Non-pigmented ciliary epithelial cell (primary cell): ENCODE measurements at places on chromosomes 2 and 18.

DNA sequence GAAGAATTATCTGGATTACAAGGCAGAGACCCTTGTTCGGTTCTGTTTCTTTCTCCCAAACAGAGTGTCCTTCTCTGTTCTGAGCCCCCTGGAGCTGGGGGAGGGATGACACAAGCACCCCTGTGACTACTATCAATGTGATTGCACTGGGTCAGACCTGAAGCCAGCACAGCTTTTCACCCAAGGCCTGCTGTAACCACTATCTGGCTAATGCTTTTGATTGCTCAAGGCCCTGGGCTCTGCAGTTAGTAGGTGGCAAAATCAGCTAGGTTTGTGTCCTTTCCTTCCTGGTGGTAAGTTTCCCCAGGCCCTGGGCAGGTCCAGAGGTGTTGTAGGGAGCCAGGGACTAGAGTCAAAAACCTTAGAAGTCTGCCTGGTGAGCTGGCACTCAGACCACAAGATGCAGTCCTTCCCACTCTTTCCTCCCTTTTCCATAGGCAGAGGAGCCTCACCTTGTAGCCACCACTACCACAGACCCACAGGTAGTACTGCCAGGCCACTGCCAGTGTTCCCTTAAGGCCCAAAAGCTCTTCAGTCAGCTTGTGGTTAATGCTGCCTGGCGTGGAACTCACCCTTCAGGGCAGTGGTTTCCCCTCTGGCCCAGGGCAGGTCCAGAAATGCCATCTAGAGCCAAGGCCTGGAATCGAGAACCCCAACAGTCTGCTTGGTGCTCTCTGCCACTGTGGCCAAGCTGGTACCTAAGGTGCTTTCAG lies 83.0 kb downstream of the FAM117B start:
- DNase-seq, result no peak

GRCh38 chr2:29014811-29015421 lies 33.8 kb downstream of the TOGARAM2 start:
- peak; percentile 59 for DNase-seq

- no peak for DNase-seq
Observed at GRCh38 chr18:5464251-5464650, 79.5 kb downstream of the EPB41L3 start.

DNA sequence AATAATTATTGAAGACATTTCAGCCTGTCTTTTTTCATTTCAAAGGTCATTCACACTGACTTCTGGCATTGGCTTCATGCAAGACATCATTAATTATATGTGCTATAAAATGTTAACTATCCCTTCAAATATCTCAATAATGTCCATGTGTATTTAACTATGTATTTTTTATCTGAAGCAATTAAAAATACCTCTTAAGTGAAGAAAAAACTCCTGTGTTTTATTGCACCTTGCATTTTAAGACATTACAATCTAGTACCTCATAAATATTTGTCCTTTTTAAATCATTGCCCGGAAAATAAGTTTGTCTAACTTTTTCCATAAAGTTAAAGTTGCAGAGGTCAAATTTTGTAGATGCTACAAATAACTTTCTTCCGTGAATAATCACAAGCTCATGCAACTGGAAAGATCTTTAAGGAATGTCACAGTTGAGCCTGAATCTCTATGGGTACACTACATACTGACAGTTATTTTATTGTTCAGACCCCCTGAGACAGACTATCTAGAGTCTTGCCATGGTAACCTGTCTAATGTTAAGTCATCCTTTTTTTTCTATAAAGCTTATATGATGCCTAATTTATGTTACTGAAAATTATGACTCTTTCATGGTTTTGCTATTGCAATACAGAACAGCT lies 38.4 kb upstream of the COBLL1 start:
- no peak for DNase-seq

DNA sequence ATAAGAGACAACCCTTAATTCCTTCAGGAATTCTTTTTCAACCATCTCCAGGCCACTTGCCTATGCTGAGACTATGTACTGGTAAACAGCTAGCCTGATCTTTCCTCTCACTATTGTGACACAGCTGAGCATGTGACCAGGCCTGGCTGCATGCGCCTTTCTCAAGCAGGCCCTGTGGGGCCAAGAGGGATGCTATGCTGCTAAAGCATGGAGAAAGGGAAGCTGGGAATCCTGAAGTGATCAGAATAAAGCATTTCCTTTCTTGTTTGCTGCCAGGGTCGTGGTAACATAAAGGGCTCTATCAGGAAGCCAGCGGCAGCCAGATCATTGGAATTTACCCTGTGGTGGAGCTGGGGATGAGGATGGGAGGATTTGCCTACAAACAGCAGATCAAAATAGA lies 29.8 kb upstream of the LCLAT1 start:
- no peak for DNase-seq

DNA sequence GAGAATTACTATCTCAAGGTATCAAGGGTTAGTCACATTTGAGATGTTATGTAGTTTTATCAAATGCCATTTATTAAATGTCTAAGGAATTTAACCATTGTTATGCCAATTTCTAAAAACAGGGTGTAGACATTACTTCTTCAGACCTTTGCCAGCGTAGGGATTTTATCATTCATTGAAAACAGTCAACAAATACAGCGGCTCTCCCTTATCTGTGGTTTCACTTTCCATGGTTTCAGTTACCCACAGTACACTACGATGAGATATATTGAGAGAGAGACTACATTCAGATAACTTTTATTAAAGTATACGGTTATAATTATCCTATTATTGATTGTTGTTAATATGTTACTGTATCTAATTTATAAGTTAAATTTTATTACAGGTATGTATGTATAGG lies 234.7 kb downstream of the TMX3 start:
- DNase-seq, result no peak

DNA sequence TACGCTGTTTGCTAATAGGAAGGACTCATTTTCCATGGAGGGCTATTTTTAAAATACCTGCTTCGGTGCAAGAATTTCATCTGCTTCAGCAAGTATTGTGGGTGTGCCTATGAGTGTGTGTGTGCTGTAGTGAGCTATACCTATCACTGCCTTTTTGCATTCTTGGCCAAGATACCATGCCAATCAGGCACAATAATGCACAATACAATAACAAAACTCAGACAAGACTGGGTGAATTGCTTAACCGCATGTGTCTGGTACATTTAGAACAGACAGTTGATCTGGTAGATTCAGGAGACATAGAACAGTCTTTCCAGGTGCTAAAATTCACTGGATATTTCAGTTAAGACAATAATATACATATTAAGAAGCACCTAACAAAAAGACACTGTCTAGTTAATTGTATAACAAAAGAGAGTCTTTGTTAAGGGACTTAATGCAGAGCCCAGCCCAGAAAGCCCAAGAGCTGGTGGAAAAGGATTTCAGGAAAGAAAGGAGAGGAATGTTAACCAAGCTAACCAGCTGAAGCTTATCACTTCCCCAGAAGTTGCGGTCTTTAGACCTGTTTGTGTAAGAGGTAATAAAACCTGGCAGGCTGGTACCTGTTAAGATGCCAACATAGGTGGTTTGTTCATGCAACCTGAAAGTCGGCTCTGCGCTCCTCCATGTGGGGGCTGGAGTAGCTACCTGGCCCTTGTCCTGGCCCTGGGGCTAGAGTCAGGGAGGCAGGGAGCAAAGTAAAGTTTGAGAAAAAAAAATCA lies 153.3 kb upstream of the RBMS1 start:
- no peak for DNase-seq

GRCh38 chr18:73901151-73901550 lies 246.5 kb downstream of the FBXO15 start:
- no peak for DNase-seq

DNA sequence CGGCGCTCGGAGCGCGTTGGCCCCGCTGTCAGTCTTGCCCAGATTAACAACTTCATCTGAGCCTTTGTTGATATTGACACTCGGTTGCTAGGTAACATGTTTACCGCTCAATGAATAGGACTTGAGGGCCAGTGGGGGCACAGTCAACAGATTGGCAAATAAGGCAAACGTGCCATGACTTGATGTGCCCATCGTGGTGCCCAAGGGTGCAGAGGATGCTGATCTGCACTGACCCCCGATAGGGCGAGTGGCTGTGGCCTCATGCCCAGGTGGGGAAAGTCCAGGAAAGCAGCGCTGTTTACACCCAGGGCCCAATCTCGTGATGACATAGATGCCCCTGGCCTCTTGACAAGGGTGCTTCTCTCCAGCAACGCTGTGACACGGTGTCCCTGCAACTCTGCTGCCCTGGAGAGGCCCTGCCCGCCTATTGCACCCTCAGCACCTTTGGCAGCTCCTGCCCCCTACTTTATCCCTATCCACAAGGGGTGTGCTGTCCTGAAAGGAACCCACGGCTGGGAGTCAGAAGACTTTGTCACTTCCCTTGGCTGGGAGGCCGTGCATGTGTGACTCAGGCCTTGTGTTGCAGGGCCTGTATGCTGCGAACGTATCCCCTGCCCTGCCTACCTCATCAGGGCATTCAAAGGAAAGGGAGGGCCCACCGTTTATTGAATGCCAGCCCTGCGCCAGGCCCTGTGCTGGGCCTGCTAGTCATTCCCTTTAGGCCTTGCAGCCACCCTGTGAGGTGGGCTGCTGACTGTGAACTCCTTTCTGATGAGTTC lies 158.0 kb downstream of the INHBB start:
- no peak for DNase-seq

- DNase-seq, result no peak
Observed at GRCh38 chr2:163247156-163247846, 408.7 kb upstream of the KCNH7 start.

DNA sequence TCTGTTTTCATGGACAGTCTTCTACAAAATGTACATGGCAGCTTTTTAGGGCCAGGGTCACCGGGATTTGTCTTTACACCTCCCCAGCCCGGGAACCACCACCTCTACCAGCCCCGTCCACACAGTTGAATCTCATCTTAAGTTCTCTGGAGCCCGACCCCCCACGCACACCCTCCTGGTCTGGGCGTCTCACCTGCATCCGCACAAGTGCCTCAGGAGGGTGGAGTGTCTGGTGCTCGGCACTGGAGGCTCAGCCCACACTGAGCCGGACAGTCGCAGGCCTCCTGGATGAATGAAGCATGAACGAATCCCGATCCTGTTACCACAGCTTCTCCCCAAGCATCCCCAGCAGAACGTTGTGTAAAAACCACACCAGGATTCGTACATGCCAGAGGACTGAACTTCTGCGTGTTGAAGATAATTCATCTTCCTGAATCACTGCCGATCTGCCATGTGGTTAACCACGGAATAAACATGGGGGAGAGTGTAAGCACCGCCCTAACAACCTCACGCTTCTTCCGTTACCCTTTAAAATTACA lies 162.0 kb downstream of the RTP5 start:
- peak; percentile 73 for DNase-seq

GRCh38 chr18:24831081-24831480 lies 370.6 kb downstream of the HRH4 start:
- no peak for DNase-seq

- DNase-seq, result peak; percentile 60
Observed at GRCh38 chr2:36562240-36562639, 35.7 kb downstream of the FEZ2 start.

DNA sequence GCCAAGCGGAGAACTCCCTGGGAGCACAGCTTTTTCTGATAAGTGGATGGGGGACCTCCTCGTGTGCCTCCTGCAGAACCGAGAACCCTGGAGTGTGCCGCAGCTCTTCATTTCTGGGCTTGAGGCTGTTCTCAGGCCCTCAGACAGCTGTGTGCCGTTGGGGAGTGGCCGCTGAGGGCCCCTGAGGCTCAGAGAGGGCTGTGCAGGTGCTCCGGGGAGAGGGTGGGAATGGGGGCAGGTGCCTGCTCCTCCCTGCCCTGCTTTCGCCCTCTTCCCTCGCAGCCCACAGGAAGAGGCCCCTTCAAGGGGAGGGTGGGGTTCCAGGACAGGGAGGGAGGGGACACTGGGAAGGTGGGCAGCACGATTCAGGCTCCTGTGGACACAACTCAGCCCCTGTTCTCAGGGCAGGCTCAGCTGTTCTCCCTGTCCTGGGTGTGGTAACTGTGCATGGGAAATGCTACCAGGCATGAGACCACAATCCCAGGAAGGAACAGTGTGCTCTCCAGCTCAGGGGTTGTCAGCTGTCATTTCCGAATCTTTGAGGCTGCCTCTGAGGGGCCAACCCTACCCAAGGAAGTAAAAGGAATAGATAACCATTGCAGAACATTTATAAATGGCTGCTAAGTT lies 11.3 kb downstream of the LCT start:
- DNase-seq, result no peak

DNA sequence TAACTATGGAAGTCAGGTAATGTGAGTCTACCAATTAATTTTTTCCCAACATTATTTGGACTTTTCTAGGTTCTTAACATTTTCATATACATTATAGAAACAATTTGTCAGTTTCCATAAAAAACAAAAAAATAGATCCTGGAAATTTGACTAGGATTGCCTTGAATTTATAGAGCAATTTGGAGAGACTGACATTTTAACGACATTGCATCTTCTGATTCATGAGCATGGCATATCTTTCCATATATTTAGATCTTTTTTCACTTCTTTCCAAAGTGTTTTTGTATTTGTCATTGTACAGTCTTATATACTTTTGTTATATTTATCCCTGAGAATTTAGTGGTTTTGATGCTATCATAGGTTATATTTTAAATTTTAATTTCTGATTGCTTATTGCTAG lies 42.0 kb downstream of the ANKRD12 start:
- no peak for DNase-seq

DNA sequence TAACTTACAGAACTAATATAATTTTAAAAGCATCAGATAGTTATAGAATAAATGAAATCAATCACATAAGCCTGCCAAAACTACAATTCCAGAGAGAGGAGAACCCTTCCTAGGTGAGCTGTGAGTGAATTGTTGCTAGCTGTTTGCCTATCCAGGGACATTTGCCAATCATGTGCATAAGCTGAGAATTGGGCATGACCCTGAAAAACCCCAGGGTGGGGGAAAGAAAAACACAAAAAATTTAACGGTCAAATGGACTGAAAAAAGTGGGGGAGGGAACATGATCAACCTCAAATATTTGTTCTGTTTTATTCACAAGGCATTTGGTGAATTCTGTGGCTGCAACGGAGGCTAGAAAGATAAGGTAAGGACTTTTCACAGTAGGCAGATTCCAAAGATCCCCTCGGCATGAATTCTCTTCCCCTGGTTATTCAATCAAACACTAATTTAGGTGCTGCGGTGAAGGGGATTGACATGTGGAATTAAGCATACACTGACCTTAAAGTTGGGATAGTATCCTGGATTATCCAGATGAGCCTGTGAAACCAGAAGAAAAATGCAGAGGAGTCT lies 203.9 kb upstream of the RGPD4 start:
- DNase-seq, result no peak

DNA sequence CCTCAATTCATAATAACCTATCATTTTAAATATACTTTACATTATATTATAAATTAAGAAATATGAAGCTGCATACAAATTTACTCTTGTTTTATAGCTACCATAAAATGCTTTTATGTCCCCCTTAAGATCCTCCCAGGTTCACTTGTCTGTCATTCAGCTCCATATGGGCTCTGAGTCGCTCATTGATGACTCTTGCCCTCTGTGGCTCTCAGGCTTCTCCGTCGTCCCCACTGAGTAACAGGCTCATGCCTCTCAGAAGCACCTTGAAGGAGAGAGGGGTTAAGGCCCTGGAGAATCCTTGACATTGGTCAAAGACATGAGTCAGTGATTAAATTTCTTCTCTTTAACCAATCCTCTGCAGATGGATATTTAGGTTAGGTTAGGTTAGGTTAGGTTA lies 6.2 kb upstream of the MCM6 start:
- no peak for DNase-seq
